Panc1 (cell line): ENCODE measurements at places on chromosomes 11 and 22.

DNA sequence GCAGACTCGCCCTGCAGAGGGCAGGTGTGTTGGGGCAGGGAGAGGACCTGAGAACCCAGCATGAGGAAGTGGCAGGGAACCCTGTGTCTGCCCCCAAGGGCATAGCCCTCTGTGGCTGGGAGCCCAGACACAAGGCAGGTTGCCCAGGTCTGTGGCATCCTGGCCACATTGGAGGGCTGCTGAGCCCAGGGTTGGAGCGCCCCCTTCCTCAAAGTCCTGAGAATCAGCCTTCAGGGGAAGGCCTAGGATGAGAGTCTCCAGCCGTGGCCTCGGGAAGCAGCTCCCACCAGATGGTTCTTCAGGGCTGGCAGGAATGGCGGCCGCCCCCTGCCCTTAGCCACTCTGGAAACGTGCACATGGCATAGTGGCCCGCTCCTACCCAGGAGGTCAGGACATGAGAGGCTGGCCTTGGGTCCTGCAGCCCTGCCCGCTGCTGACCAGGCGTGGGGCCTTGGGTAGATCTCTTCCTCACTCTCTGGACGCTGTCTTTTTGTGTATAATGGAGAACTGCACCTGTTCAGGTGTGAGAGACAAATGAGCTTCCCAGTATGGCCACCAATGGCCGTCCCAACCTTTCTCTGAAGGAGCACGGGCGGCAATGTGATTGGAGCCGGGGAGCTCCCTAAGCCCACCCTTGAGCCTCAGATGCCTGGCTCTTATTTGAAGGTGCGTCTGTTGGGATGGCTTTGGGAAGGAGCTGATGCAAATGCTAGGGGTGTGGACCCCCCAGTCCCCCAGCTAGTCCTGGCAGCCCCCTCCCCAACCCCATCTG is 4.6 kb upstream of the CDC42BPG start:
- no peak for DNase-seq

- no peak for DNase-seq
Measured at GRCh38 chr11:62125881-62126280, 2.1 kb downstream of the INCENP start.

GRCh38 chr22:27164781-27165503 is 507.6 kb downstream of the MIAT start:
- no peak for DNase-seq

DNA sequence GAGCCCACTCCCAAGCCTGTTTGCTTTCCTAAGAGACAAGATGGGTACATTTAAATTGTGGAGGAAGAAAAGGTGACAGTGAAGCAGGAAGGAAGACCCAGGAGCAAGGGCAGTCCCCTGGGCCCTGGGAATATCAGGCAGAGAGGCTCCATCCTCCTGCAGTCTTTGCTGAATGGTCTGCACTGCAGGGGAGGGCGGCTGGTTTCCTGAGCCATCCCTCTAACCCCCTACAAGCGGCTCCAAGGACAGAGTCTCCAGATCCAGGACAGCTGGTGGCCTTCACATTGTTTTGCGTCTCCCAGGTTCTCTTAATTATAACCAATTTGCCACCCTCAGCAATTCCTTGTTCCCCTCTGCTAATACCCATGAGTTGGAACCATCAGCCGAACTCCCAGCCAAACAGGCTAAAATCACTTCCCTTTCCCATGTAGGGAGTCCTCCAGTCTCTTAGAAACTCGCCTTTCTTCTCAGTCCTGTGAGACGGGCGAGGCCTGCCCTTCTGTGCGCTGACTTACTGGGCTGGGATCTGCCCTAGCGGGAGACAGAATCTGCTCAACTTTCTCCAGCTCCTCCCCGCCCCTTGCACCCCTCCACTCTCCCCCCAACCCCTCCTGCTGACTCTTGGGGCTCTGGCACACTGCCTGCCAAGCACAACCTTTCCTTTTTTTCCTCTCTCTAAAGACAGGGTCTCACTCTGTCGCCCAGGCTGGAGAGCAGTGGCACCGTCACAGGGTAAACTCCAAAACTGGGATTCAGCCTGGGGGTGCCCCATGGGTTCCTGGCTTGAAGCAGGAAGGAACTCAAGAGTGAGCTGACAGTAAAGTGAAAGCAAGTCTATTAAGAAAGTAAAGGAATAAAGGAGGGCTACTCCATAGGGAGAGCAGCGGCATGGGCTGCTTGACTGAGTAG is 53.4 kb upstream of the EMID1 start:
- no peak for DNase-seq

- DNase-seq = no peak
Measured at GRCh38 chr22:42178910-42179519, 48.4 kb upstream of the CYP2D6 start.
